DND-41 (cell line): ENCODE measurements at places on chromosomes 2 and 18.

- peaks cover 44% of the 10 kb centered on the region for H3K4me1 ChIP-seq
- peak; percentile 97 for DNase-seq
- peak overlapping the region; percentile 99 for H3K27ac ChIP-seq
- no peaks in the 10 kb centered on the region for H3K27me3 ChIP-seq
- peak overlapping the region; percentile 35 for H3K4me3 ChIP-seq
Observed at GRCh38 chr2:128473175-128474035, 154.7 kb upstream of the HS6ST1 start.

DNA sequence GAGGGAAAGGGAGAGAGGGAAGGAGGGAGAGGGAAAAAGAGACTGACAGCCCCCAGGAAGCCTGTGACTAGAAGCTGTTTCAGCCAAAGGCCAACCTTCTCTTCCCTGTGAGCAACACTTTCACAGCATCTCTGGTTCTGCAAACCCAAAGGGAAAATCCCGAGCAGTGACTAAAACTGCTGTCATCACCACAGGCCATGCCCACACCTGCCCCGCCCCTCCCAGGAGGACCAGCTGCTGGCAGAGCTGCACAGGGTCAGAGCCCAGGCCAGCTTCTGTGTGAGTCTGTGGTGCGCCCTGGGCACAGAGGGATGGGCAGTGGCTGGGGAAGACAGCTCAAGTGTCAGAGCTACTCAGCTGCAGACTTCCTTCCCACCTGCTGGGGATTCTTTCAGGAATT is 64.9 kb upstream of the OTOS start:
- no peak overlapping the region for H3K27ac ChIP-seq
- no peak overlapping the region for H3K4me3 ChIP-seq
- H3K36me3 ChIP-seq, result no peaks in the 10 kb centered on the region
- peaks cover 11% of the 10 kb centered on the region for H3K27me3 ChIP-seq
- no peaks in the 10 kb centered on the region for H3K4me1 ChIP-seq
- DNase-seq, result no peak

DNA sequence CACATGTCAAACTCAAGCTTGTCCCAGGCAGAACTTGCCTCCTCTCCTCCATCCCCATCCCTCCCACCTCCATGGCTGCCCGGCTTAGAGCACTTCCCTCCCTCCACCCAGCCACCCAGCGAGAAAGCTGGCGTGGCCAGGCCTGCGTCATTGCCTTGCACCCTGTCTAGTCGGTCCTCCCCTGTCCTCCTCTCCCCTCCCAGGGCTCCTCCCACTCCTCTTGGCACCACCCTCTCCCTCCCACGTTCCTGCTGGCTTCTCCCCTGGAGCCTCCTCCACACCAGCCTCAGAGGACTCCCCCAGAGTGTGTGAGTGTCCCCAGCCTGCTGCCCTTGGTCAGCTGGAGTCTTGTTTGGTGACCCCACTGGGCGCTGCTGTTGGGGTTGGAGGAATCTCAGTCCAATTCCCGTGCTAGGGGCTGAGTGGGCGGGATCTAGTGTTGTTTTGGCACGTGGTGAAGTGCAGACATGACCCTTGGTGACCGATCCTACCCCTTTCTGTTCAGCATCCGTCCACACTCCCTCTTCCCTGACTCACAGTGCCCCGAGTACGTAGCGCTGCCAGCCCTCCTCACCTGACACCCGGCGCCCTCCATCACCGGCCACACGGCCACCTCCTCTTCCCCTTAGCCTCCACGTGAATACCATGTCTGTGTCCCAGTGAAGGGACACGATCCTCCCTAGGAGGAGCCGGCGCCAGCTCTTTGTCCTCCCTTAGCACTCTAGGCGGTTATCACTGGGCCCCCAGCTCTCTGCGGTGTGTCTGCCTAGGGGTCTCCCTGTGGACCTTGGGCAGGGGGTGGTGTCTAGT is 41.4 kb downstream of the ATP6V1C2 start:
- H3K4me3 ChIP-seq, result no peak overlapping the region
- H3K4me1 ChIP-seq, result no peaks in the 10 kb centered on the region
- DNase-seq, result no peak

GRCh38 chr2:213422211-213422610 is 137.9 kb downstream of the SPAG16 start:
- no peak overlapping the region for H3K27ac ChIP-seq
- no peak overlapping the region for H3K4me3 ChIP-seq
- H3K4me1 ChIP-seq, result no peaks in the 10 kb centered on the region
- no peaks in the 10 kb centered on the region for H3K27me3 ChIP-seq
- H3K36me3 ChIP-seq, result no peaks in the 10 kb centered on the region
- DNase-seq, result no peak

DNA sequence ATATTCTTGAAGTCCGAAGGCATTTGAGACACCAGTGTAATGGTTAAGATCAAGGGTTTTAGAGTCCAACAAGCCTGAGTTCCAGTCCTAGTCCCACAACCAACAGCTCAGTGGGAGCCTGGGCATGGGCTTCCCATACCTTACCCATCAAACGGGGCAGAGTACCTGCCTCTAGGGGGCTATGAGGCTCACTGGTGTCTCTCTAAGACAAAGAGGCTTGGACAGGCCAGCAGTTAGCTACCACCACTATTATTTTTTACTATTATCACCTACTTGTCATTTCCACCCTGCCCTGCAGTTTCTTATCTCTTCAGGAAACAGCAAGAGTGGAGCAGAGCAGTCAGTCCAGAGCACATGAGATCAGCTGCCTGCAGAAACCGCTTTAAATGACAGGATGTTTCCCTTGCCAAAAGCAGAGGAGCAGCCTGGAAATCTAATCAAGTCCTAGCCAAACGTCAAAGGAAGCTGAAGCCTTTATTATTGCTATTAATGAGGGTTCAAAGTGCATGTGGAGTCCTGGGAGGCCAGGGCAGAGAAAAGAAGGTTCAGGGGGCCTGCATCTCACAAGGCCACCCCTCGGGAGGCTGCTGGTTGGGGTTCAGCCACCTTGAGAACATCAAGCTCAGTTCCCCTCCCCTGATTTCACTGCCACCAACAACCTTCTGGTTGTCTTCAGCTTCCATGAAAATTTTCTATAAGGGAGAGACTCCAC is 66.6 kb downstream of the STPG4 start:
- H3K27ac ChIP-seq, result no peak overlapping the region
- H3K4me1 ChIP-seq, result no peaks in the 10 kb centered on the region
- H3K36me3 ChIP-seq, result no peaks in the 10 kb centered on the region
- H3K4me3 ChIP-seq, result no peak overlapping the region

DNA sequence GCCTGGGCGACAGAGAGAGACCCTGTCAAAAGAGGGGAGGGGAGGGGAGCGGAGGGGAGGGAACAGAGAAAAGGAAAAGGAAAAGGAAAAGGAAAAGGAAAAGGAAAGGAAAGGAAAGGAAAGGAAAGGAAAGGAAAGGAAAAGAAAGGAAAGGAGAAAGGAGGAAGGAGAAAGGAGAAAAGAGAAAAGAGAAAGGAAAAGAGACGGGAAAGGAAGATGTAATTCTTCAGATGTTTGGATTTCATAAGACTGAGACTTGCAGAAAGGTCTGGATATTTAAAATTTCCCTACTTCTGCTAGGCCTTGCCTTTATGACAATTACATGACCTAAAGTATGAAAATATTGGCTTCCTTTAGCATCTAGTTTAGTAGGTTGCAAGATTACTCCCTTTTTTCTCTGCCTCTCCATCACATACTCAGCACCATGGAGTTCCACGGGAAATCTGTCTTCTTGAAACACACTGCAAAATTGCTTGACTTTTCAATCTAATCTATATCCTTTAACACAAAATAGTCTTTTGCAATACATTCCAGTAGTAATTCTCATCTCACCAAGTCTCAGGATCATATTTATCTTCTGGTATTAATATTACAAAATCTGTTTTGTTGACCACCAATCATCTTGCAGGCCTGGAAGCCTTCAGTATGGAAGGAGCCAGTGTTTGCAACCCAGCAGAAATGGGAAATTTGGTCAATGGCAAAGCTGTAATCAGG is 383.5 kb downstream of the ZEB2 start:
- H3K4me1 ChIP-seq, result no peaks in the 10 kb centered on the region
- H3K36me3 ChIP-seq, result no peaks in the 10 kb centered on the region
- H3K4me3 ChIP-seq, result no peak overlapping the region
- no peak overlapping the region for H3K27ac ChIP-seq
- no peak for DNase-seq
- H3K27me3 ChIP-seq, result no peaks in the 10 kb centered on the region

DNA sequence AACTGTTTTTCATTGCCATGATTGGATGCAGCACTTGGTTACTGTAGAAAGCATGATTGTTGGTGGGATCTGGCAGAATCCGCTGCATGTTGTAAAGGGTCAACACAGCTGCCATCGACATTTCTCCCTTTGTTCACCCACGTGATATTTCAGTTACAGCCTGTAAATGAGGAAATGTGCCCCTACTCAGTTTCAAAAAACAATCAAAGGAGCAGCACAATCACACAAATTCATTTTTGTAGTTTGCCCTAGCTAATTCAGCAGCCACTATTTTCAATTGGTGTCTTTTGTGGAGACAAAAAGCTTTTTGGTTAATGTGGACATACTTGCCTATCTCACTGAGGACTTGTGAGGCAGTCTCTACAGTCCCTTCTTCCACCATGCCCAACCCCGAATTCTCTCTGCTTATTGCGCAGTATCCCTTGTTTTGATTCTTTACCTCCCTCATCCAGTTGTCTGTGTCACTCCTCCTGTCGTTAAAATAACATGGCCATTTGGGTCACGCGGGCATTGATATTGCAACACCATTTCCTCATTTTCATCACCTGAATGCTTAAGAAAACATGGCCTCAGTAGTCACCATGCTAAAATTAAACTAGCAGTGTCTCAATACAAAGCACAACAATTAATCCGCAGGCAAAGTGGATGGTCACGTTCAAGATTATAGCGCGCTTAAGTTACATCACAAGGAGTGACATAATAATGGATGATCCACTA is 6.4 kb upstream of the PROC start:
- peaks cover 41% of the 10 kb centered on the region for H3K4me1 ChIP-seq
- no peak overlapping the region for H3K27ac ChIP-seq
- DNase-seq, result no peak
- no peaks in the 10 kb centered on the region for H3K27me3 ChIP-seq
- H3K4me3 ChIP-seq, result no peak overlapping the region

GRCh38 chr2:7952046-7952745 is 729.7 kb upstream of the ID2 start:
- no peaks in the 10 kb centered on the region for H3K4me1 ChIP-seq
- no peak for DNase-seq
- H3K27me3 ChIP-seq, result no peaks in the 10 kb centered on the region
- no peak overlapping the region for H3K27ac ChIP-seq
- H3K4me3 ChIP-seq, result no peak overlapping the region
- no peaks in the 10 kb centered on the region for H3K36me3 ChIP-seq

- H3K36me3 ChIP-seq, result no peaks in the 10 kb centered on the region
- no peak overlapping the region for H3K4me3 ChIP-seq
- no peaks in the 10 kb centered on the region for H3K27me3 ChIP-seq
- no peak for DNase-seq
Observed at GRCh38 chr2:198102856-198103255, 298.5 kb downstream of the PLCL1 start.

GRCh38 chr2:237723602-237724001 is 75.0 kb upstream of the RBM44 start:
- H3K27me3 ChIP-seq, result no peaks in the 10 kb centered on the region
- peaks cover 30% of the 10 kb centered on the region; the same call in 1 of the 2 replicates for H3K36me3 ChIP-seq
- H3K4me1 ChIP-seq, result 0 out of 2 replicates have a peak, but pooled peaks cover 3% of the 10 kb centered on the region
- peak; percentile 60 for DNase-seq
- no peak overlapping the region for H3K4me3 ChIP-seq

DNA sequence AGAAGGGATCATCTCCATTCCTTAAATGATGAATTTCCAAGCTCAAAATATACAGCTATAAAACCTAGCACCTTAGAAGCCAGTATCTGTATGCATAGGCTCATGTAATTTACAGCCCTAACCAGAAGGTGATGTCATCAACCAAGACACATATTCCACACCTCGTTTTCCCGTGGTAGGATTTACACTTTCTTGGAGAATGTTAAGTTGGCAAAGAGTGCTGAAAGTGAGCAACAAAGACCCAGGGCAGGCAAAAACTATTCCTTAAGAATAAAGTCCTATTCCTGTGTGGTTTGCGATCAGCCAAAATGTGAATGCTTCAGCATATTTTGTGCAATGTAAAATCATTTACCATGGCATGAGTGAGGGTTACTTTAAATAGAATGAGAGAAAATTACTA is 247.1 kb downstream of the OSR1 start:
- no peak for DNase-seq
- no peaks in the 10 kb centered on the region for H3K4me1 ChIP-seq
- H3K4me3 ChIP-seq, result no peak overlapping the region
- no peaks in the 10 kb centered on the region for H3K36me3 ChIP-seq

GRCh38 chr2:204333861-204334260 is 211.4 kb upstream of the PARD3B start:
- H3K36me3 ChIP-seq, result no peaks in the 10 kb centered on the region
- peaks cover 20% of the 10 kb centered on the region for H3K27me3 ChIP-seq
- H3K4me1 ChIP-seq, result no peaks in the 10 kb centered on the region
- H3K4me3 ChIP-seq, result no peak overlapping the region

- no peak overlapping the region for H3K27ac ChIP-seq
- no peak overlapping the region for H3K4me3 ChIP-seq
- H3K27me3 ChIP-seq, result no peaks in the 10 kb centered on the region
- H3K4me1 ChIP-seq, result no peaks in the 10 kb centered on the region
- H3K36me3 ChIP-seq, result no peaks in the 10 kb centered on the region
- no peak for DNase-seq
Observed at GRCh38 chr2:169461143-169461542, 18.2 kb upstream of the BBS5 start.

DNA sequence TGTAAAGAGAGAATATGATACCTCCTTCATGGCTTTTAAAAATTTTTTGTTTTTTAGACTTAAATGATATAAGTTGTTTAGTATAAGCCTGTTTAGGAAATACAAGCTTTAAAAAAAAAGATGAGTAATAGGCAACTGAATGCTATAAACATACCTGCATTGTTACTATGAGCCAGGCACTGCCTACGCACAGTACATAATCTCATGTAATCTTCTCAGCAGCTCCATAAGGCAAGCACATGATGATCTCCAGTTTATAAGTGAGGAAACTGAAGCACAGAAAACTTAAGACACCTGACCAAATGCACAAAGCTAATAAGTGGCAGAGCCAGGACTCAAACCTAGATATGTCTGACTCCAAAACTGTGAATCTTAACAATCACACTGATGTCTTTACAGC is 156.3 kb upstream of the SLC1A4 start:
- peaks cover 5% of the 10 kb centered on the region for H3K27me3 ChIP-seq
- no peak overlapping the region for H3K4me3 ChIP-seq
- H3K36me3 ChIP-seq, result no peaks in the 10 kb centered on the region

DNA sequence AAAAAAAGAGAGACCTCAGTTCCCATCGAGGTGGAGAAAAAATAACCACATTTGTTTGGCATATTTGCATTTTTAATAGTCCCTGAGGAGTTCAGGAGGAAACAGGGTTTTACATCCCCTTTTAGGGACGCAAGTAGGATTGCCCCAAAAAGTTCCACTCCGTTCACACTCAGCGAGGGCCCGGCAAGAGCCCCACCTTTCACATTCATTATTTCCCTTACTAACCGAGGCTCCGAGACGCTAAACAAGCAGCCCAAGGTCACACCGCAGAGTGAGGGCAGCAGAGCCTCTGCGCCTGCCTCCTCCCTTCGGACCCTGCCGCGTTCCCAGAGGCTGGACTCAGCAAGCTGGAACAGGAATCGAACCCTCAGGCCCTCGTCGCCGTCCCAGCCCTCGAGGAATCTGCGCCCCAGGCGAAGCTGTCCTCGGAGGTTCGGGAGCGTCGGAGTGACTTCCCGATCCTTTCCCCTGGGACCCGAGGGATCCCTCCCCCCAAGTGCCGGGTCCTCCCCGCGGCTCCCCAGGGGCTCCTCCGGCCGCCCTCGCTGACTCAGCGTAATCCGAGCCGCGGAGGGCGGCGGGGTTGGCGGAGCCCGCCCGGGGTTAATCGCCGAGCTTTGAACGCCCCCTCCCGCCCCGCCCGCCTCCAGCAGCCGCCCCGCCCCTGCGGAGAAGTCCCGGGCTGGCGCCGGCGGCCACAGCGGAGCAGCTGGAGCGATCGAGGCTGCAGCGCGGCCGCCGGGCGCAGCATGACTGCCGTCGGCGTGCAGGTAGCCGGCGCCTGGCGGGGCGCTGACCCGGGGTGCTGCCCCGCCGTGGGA is at the start of gene TMEM37:
TMEM37 (plus strand) TSS at position 700 of the 821 bp plus-strand sequence; CDS start at position 750, 50 bp downstream.
- H3K36me3 ChIP-seq, result no peaks in the 10 kb centered on the region
- H3K4me1 ChIP-seq, result no peaks in the 10 kb centered on the region
- peaks cover 23% of the 10 kb centered on the region for H3K27me3 ChIP-seq
- no peak for DNase-seq
